ENCODE measurements at places on chromosomes 3 and 15.

DNA sequence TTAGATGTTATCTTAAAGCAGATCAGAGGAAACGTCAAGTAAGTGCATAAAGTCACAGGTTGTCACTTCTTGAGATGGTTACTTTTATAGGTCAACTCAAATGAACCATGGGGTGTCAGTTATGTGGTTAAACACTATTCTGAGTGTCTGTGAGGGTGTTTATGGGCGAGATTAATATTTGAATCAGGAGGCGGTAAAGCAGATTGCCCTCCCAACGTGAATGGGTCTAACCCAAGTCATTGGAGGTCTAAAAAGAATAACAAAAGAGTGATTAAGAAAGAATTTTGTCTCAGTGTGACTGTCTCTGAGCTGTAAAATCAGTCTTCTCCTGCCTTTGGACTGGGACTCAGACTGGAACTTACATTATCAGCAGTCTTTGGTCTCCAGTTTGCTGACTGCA, 977.5 kb downstream of the NAALADL2 start:
- DNase-seq = no peak

DNA sequence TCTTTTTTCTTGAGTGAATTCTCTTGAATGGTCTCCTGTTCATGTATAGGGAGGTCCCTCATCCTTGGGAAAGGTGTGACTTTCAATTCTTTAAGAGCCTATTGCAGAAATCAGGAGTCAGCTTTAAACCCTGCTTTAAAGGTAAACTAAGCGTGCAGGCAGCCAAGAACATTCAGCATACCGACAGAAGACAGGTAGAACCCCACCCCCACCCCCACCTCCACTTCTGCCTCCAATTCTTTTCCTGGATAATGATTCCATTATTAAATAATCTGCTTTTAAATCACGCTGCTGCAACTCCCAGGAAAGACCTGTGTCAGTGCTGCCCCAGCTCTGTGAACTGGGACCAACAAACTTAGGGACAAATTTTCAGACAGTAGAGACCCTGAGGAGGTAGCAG, 49.3 kb upstream of the SKOR1 start:
- no peak for DNase-seq

DNA sequence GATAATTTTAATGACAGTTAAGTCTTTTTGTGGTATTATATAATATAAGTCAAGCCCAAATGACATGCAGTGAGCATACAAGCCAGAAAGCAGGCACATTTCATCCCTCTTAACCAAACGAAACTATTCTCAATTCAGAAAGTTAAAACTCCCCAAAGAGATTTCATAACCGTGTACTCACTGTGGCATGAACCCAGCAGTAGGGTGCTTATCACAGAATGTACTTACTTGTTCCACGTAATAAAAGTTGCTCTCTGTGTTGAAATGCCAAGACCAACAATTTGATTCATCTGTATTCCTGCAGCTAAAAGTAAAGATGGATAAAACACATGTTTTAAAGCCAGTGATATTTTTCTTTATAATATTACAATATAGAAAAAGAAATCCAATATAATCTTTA, 12.1 kb downstream of the GK5 start:
- no peak for DNase-seq

- DNase-seq = no peak
Measured at GRCh38 chr3:78048698-78049097, 1008.8 kb downstream of the ROBO2 start.

DNA sequence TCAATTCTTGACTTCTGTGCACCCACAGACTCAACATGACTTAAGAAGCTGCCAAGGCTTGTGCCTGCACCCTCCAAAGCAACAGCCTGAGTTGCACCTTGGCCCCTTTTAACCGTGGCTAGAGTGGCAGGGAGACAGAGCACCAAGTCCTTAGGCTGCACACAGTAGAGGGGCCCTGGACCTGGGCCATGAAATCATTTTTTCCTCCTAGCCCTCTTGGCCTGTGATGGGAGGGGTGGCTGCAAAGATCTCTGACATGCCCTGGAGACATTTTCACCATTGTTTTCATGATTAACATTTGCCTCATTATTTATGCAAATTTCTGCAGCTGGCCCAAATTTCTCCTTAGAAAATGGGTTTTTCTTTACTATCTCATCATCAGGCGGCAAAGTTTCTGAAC, 836.8 kb downstream of the ZPLD1 start:
- DNase-seq = no peak

- no peak for DNase-seq
Measured at GRCh38 chr3:146953511-146953981, 348.4 kb upstream of the PLSCR5 start.

Measured in HFF-Myc (cell line).